Naive thymus-derived CD4-positive, alpha-beta T cell (primary cell): ENCODE measurements at places on chromosomes 3 and 15. TPM values are rescaled to one million over a fixed set of nuclear protein-coding genes. Genes with fewer than 3 reads are reported as not detected.

DNA sequence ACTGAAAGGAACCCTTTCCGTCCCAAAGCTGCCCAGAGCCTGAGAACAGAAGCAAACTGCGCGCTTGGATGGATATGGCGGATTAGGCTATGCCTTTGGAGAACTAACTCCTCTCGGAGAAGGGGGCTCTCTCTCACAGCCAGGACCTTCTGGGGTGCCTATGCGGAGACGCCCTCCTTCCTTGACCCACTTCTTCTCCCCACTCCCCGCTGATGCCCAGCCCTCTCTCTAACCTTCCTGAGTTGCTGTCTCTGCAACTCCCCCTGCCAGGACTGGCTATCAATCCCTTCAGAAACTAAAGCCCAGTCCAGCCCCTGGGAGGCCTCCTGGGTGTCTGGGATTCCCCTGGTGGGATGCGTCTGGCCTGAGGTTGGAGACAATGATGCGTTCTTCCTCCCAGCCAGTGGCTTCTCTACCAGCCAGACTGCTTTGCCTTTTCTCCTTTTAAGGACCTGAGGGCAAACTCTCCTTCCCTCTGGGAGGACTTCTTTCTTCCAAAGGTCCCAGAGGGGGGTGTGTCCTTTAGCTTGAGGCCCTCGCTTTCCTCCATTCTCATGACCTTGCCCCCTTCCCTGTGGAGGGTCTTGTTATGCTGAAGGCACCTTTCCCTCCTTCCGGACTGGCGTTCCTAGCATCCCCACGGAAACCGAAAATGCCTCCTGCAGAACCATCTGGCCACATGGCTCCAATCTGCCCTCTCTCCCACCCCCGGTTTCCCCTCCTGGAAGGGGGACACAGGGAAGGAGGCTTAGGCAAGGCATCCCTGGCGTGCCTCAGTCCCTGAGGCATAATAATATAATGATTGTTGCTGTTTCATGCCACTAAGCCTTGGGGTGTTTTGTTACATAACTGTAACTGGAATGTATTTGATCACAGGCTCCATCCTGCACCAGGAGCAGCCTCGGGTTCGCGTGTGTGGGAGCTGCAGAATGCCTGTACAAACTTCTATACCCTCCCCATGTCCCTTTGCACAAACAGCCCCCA lies 63.4 kb upstream of the C15orf39 start:
- DNase-seq = no peak

DNA sequence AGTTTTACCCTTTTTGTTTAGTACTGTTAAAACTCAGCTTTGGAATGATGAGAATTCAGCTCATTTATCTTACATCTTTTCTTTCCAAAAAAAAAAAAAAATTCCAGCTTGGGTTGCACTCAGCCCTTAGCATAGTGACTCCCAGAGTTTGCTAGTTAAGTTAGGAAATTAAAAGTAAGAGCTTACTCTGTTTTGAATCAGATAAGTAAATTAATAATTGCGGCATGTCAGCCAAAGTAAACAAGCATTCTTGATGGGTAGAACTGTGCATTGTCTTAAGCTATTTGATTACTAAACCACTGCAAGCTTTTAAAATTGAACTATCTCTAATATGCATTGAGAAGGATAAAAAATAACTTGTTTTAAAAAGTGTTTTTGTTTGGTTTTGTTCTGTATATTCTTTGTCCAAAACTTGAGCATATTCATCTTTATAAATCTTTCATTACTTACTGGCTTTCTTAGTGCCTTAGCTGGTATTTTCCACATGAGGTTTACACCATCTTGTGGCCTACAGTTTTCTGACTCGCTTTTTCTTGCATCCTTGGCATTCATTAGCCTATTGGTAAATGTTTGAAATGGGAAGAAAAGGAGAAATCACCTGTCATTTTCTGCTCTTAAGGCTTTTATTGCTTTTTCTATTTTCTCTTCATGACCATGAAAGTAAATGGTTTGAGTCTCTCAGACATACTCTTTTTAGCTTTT lies 107.6 kb downstream of the FILIP1L start:
- no peak for DNase-seq

DNA sequence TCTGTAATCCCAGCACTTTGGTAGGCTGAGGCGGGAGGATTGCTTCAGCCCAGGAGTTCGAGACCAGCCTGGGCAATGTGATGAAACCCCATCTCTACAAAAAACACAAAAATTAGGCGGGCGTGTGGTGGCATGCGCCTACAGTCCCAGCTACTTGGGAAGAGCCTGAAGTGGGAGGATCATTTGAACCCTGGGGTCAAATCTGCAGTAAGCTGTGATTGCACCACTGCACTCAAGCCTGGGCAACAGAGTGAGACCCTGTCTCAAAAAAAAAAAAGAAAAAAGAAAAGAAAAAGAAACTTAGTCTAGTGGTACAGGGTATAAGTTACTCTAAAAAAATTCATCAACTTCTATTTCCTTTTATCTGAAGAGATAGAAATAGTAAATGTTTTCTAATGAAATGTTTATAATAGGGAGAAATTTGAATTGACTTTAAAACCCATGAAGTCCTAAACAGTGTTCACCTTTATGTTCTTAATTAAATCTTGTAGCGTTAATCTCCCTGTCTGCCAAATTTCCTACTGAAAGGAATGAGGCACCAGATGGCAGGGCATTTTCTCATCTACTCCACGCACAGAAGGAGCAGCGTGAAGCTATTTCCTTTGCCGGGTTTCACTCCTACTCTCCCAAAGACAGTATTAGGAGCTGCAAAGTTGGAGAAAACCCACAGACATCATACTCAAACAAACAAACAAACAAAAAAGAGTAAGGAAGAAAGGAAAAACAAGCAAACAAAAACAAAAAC lies 1.9 kb downstream of the PCLAF start:
- no peak for DNase-seq

DNA sequence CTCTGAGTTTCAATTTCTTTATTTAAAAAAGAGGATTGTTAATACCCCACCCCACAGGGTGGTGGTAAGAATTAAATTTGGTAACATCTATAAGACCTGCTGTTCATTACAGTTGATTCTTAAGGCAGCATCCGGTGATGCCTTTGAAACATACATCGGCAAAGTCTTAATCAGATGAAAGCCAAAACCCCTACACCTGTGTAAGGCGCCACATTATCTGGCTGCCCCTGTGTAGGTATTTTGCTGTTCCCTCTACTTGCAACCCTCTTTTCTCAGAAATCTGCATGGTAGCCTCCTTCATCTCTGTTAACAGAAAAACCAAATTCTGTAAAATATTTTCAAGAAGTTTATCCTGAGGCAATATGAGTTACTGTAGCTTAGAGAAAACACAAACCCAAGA lies 90.0 kb downstream of the ST6GAL1 start:
- peak; percentile 63 for DNase-seq

GRCh38 chr15:36432161-36432560 lies 147.3 kb upstream of the CDIN1 start:
- no peak for DNase-seq

Gene MASP1
- total RNA-seq = not detected

Gene GOLGA8K
- total RNA-seq = 1.2 TPM

DNA sequence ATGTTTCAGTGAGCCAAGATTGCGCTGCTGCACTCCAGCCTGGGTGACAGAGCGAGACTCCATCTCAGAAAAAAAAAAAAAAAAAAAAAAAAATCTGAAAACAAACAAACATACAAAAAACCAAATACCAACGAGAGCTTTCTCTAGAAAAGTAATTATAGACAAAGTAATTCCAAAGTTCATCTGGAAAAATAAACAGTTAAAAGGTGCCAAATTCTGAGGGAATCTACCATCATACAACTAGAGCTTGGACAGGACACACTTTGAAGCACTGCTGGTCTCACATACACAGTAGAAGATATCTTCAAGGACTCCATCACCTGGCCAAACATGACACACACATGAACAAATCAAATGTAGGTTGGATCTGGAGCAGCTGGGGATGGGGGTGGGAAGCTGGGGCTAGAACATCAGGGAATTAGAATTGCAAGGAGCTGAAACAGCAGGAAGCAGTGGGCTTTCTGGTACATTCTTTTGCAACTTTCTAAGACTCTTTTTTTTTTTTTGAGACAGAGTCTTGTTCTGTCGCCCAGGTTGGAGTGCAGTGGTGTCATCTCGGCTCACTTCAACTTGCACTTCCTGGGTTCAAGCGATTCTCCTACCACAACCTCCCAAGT lies 41.1 kb upstream of the CTSH start:
- no peak for DNase-seq

DNA sequence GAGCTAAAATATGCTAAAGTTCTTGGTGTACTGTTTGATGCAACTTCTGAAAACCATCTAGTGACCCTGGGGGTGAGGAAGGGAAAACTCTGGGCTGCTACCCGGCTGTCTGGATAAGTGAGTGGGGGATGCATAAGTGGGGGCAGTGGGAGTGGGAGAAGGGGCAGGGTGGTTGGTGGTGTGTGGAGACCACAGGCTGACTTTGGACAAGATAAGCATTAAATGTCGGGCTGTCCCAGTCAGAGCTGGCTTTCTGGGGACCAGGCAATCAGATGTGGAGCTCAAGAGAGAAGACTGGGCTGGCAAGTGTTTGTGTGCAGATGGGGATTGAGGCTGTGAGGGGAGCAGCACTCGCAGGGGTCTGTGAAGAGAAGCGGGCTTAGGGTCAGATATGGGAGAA lies 11.0 kb upstream of the XIRP1 start:
- DNase-seq = no peak

Gene RGMA
- not detected for total RNA-seq

Gene RARB
- total RNA-seq = not detected in 2 replicates

Gene ZCWPW2
- 1.3 TPM for total RNA-seq

Gene SAMD7
- not detected for total RNA-seq

Gene CFAP20DC
- not detected for total RNA-seq

DNA sequence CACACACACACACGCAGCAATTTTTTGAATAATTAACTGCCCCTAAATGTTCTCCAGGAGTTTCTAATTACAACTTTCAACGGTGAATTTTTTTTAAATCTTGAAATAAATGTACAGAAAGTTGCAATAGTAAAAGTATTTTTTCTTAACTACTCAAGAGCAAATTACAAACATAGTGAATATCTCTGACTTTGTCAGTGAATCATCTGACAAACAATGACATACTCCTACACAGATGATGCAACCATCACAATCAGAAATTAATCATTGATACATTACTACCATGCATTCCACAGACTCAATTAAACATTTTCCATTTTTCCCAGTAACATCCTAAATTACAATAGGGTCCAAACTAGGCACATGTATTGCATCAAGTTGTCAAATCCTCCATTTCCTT lies 597.3 kb downstream of the NAALADL2 start:
- no peak for DNase-seq
